Stromal cell of bone marrow (primary cell): ENCODE measurements at places on chromosomes 6 and 20.

- peak; percentile 49 for DNase-seq
Measured at GRCh38 chr6:149169761-149170511, 147.6 kb upstream of the TAB2 start.

GRCh38 chr6:140915551-140915950, 1217.2 kb upstream of the GJE1 start:
- DNase-seq: no peak

DNA sequence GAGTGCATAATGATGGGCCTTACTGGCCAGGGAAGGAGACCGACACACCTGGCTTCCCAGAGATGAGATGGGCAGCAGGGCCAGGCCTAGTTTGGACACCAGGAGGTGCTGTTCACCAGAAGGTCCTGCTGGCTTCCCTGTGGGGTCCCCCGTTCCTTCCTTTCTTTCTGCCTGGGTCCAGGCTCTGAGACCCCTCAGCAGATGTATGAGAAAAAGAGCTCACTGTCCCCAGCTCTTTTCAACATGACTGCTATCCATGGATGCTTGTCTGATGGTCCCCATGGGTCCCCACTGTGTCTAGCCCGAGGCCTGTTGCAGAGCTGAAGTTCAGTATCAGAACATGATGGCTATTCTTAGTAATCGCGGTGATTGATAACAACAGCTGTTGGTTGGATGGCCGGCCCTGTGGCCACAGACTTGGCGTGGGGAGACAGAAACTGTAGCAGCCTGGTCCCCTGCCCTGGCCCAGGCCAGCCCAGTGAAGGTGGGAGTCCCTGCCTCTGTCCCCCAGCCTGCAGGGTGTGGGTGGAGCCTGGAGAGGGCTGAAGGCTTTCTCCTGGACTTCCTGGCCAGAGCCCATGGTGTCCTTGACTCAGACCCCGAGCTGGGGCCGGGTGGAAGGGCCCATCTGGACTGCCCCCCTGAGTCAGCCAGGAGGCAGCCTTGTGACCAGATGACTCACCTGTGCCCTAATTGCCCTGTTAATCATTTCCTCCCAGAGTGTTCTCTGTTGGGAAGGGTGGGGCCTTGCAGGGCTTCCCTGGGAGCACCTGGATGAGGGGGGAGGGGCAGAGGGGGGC, 9.9 kb upstream of the BAK1 start:
- DNase-seq: peak; percentile 79

DNA sequence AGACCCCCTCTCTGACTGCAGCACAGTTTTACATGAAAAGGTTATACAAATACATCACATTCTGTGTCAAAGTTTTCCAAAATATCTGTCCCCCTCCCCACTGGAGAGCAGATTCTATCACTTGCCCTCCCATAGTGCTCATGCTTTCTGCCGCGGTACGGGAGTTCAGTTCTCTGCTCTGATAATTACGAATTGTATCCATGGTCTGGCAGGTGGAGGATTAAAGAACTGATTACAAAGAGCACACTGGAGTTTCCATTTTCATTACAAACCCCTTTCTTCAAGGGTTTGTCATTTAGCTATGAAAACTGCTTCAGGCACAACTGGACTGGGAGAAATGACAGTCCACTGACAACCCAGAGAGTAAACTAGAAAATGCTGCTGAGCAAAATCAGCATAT, 166.0 kb downstream of the PDSS2 start:
- no peak for DNase-seq

- DNase-seq: no peak
Measured at GRCh38 chr6:52000064-52000463, 87.3 kb downstream of the PKHD1 start.

DNA sequence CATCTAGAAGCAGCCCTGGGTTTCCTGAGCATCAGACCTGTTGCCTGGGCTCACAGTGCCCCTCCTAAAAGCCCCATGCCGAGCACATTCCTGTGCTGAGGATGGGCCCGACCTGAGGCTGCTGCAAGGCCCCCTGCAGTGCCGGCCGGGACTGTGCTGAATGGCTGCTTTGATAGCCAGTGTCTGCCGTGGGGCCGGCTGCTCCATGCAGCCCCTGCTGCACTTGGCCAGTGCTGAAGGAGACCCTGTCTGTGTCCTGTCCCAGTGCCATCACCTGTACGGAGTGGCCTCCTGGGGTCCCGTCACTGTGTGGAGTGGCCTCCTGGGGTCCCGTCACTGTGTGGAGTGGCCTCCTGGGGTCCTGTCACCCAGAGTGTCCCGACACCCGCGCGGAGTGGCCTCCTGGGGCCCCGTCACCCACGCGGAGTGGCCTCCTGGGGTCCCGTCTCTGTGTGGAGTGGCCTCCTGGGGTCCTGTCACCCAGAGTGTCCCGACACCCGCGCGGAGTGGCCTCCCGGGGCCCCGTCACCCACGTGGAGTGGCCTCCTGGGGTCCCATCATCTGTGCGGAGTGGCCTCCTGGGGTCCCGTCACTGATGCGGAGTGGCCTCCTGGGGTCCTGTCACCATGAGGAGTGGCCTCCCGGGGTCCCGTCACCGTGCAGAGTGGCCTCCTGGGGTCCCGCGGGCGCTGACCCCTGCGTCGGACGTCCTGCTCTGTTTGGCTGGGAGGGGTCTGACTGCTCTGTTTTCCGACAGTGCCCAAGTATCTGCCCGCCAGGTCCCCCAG, 7.0 kb downstream of the COL9A3 start:
- DNase-seq: no peak

GRCh38 chr6:82783587-82784236, 281.9 kb downstream of the UBE3D start:
- no peak for DNase-seq

DNA sequence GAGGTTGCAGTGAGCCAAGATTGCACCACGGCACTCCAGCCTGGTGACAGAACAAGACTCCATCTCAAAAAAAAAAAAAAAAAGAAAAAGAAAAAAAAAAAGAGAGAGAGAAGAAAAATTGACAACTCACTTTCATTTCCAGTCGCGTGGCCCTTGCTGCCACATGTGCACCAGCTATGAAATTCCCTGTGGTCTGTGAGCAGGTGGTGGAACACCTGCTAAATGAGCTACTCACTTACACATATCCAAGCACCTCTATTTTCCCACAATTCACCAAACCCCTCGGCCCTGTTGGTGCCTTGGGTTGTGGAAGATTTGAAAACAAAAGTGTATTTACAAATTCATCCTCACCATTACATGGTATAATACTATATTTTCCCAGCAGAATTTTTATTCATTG, 105.2 kb upstream of the ASF1A start:
- DNase-seq: no peak

DNA sequence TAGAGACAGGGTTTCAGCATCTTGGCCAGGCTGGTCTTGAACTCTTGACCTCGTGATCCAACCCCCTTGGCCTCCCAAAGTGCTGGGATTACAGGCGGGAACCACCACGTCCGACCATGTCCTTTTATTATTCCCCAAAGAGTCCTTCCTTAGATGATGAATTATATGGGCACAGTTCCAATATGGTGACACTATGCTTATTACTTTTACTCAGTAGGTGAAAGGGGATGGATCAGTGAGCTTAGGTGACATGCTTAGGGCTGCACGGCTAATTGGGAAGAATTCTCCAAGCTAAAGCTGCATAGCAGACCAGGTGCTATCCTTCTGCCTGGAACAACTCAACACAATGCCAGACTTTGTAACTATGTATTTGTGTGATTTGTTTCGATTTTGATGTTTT, 38.2 kb upstream of the TFAP2C start:
- no peak for DNase-seq

DNA sequence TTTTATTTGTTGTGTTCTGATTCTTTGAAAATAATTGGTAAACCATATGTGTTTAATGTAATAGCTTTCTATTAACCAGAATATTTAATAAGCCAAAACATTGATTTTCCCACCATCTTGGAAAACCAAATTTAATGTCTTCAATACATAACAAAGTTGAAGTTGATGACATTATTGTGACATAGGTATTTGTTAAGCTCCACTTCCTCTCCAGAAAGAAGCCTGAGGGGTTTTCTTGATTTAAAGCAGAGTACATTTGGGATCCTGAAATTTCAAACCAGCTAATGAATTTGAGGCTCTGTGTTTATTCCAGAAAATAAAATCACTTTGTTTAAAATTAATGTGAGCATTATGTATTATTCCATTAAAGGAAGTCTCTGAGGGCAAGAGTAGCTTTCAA, 106.3 kb downstream of the PERP start:
- DNase-seq: no peak

GRCh38 chr6:36955136-36955535, 598 bp downstream of the PI16 start:
- no peak for DNase-seq

GRCh38 chr6:144999127-144999526, 714.0 kb downstream of the UTRN start:
- DNase-seq: peak; percentile 51

- DNase-seq: peak; percentile 34
Measured at GRCh38 chr6:170429450-170429849, 122.9 kb downstream of the FAM120B start.

- no peak for DNase-seq
Measured at GRCh38 chr20:2602746-2603145, 49.7 kb upstream of the NOP56 start.

DNA sequence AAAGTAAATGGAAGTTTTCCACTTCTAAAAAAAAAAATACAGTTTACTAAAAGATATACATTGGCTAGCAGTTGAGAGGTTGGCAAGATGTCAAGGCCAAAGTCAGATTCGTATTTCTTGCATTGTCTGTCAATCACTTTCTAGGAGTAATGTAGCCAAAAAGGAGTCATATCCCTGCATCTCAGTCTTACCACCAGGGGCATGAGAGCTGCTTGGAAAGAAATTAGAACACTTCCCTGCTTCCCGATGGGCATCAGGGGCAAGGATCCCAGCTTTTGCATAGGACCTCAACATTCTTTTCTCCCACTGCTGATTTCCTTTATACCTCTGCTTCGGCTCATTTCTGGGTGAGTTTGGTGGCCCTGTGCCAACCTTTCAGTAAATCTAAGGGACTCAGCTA, 581.0 kb upstream of the MAP3K7 start:
- DNase-seq: no peak

GRCh38 chr20:24628985-24629384, 159.6 kb downstream of the SYNDIG1 start:
- no peak for DNase-seq

DNA sequence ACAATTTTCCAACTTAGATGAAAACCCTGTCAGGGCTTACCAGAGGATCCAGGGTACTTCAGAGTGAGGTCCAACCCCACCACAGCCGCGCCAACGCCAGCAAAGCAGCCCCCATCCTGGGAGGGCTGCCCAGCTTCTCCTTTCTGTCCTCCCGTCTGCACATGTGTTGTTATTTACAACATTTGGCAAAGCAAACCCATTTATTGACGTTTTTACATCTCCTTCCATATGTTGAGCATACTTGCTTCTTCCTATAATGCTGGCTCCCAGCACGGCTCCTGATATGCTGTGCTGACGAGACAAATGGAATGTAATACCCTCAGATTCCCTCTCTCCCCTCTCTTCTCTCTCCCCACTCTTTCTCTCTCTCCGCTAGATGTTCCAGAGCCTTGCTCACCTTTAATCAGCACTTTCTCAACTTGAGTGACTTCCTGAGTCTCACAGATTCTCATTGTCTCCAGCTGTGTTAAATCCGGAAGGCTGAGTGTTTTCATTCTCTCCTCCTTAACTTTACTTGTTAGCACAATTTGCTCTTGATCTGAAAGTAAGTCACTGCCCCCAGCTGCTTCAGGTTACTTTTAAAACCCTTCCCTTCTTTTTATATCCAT, 22.7 kb downstream of the RCAN2 start:
- no peak for DNase-seq

- no peak for DNase-seq
Measured at GRCh38 chr6:52389626-52390360, 27.8 kb downstream of the PAQR8 start.

DNA sequence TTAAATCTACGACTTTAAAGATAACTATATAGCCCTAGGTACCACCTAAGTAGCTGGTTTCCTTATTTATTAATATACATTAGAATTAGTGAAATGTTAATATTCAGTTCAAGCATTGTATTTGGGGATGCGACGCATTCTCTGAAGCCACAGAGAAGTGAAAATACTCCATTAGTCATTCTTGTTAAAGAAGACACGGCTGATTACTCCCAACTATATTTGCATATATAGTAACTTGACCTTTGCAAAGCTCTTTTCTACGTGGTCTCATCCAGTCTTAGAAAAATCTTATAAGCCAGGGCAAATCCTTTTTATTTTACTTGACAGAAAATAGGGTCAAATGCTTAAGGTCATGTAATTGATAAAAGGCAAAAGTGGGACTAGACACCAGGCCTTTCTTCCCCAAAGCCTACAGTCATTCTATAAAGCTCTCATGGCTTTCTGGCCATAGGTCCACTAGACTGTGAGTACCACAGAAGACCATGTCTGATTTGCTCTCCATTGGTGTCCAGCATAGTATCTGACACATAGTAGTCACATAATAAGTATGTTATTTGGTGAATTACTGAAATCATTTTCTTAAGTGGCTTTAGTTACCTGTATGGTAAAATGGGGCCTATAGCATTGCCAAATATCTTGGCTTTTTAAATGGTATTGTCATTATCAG, 11.3 kb downstream of the ZHX3 start:
- no peak for DNase-seq

GRCh38 chr20:10634683-10635411, 39.0 kb downstream of the JAG1 start:
- DNase-seq: peak; percentile 86

DNA sequence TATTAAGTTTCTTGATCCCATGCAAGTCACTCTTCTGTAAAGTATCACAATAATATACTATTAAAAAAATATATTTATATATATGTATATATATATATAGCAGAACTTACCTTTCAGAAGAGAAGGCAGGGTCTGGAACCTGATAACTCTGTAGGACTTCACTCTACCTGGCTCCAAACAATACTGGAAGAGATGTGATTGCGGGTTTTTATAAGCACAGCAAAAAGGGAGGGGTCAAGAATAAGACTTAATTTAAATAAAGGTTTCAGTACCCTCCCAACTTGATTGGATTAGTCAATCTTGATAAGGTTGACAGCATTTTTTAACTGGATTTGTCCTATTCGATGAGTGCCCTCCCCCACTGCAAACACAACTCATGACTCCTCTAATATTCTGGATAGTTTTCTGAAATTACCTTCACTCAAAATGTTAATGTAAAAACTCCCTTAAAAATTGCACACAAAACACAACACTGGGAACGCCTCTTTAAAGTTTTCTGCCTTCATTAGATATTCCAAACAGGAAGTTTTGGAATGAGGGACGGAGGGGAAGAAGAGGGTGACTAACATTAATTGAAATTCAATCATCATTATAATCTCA, 4.0 kb upstream of the ZNF217 start:
- no peak for DNase-seq

DNA sequence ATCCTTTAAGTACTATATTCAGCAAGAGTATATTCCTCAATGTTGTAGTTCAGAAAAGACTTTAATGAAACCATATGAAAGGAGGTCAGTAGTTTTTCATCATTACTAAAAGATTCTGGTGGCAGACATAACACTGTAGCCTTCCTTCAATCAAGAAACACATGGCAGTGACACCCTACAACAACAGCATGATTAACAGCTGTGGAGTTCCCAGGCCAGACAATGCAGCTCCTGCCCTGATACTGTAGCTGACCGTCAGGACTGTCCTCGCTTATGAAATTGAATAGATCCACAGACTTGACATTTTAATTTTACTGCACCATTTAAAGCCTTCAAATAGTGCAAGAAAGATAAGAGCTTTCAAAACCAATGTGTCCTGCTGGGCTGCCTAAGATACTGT, 43.6 kb downstream of the USP45 start:
- DNase-seq: no peak
